Kidney glomerular epithelial cell (primary cell): ENCODE measurements at places on chromosomes 11 and 22.
A peak's percentile ranks its signal among the peaks of the same experiment; 100 is the strongest.

DNA sequence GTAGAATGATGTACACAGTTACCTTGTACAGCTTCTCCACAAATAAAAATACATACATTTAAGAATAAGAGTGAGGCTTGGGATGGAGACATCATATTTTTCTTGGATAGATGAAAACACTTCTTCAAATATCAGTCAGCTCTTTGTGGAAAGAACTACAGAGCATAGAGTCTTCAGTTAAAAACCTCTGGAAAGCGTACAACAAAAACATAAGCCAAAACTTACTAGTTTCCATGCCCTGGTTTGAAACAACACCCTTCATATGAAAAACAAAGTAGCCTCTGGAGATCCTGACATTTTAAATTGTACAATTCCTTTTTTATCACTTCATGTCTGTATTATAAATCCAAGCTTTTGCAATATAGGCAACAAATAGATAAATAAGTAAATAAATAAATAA is 7.0 kb upstream of the CEP126 start:
- no peak for DNase-seq

- no peak for DNase-seq
Measured at GRCh38 chr11:59900366-59901126, 22.0 kb downstream of the OOSP3 start.

GRCh38 chr11:33449798-33450197 is 192.6 kb downstream of the HIPK3 start:
- DNase-seq: peak; percentile 27

DNA sequence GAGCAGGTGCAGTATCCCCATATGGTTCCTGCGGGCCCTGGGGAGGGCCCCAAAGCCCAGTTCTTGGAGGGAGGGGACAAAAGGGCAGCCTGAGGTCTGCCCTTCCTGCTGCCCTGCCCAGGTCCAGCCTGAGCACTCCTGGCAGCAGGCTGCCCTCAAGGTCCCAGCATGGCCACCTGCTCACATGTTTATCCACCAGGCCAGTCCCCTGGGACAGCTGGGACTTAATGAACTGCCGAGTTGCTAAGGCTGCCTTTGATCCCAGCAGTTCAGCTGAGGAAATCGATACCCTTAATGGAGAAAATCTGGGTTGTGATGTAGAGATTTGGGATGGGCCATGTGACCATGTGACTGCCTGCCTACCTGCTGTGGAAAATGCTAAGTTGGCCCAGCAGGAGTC is 146.2 kb downstream of the TRIM29 start:
- DNase-seq: no peak

- no peak for DNase-seq
Measured at GRCh38 chr22:38720350-38720749, 14.6 kb downstream of the GTPBP1 start.

- DNase-seq: peak; percentile 73
Measured at GRCh38 chr11:87352759-87353707, 315.3 kb downstream of the TMEM135 start.
